Stimulated activated CD8-positive, alpha-beta memory T cell treated with anti-CD3 and anti-CD28 coated beads, Interleukin-7, amount 100 ng/mL, for 1 hour (primary cell): ENCODE measurements at places on chromosomes 11 and 22.

- no peak for DNase-seq
These were observed 6.7 kb downstream of the USP2 start for GRCh38 chr11:119374632-119375336.

- no peak for DNase-seq
These were observed 922 bp upstream of the CSNK1E start for GRCh38 chr22:38317995-38318715.

DNA sequence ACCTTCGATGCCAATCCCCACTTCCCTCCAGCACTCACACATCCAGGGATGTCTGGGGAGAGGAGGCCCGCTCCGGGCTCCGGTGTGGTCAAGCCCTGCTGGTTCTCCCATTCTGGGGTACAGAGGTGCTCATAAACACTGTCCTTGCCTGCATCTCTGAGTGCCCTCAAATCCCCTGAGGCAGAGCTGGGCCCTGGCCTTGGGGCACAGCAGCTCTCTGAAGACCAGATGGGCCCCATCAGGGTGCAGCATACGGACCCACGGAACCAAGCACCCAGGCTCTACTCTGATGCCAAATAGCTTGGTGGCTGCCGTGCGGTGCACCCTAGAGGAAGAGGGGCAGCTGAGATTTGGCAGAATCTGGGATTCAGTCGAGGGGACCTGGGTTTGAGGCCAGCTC lies 35.7 kb upstream of the NNMT start:
- no peak for DNase-seq

GRCh38 chr22:47191671-47192650 lies 429.5 kb downstream of the TBC1D22A start:
- DNase-seq: no peak

GRCh38 chr22:50739894-50740293 lies 1.9 kb downstream of the ACR start:
- DNase-seq: no peak
